ENCODE measurements at places on chromosomes 6 and 20.

- DNase-seq, result no peak
These were observed 7.0 kb downstream of the KCNB1 start for GRCh38 chr20:49475292-49476015.

GRCh38 chr6:115999235-115999634 is 61.5 kb downstream of the FRK start:
- no peak for DNase-seq

DNA sequence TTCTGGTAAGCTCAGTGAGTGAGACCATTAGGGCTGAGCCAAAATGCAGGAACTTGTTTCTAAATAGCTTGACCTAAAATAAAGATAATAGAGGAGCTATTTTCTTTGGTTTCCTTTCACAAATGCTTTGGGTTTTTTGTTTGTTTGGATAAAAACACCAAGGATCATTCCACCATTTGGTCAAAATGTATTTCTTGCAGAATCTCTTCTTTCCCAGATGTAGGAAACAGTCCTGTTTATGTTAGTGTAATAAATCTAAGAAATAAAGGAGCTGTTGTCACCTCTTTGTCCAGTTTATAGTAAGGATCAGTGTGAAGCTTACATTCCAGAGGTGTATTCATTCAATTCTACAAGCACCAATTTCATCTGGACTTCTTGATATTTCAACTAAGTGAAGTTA is 297.8 kb downstream of the GJA1 start:
- DNase-seq, result no peak

DNA sequence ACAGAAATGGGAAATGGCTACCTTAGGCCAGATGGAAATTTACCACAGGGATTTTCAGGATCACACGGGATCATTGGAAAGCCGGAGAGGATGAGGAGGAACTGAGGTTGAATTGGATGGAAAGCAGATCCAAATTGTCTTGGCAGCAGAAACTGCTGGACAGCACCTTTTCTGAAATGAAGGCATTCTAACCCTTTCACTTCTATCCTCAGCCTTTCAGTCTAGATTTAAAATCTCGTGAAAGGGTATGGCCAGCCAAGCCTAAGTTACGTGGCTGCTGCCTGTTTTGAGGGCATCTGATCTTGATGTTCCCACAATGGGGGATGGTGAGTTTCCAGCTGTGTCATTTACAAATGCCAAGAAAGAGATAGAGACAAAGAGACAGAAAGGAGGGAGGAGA is 358.2 kb downstream of the KIF16B start:
- no peak for DNase-seq

DNA sequence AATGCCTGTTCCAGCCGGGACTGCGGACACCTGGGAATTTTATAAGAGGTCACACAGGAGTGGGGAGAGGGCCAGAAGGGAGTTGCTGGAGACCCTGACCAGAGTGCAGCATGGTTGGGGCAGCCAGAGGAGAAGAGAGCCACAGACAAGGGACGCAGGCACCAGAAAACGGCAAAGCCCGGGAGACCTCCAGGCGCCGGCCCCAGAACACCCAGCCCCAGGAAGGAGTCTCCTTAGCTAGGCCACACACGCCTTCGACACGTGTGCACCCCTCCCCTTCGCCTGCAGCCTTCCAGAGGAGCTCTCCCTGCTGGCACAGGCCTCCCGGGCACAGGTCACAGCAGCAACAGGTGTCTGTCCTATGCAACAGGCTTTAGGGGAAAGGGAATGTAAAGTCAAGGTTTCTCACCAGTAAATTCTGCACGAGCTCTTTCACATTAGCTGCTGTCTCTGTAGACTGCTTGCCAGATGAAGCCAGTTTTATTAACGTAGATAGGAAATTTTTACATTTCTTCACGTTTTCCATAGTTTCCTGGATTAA is 57.0 kb downstream of the TAF4 start:
- DNase-seq, result no peak

- no peak for DNase-seq
These were observed 45.6 kb upstream of the ARFGEF2 start for GRCh38 chr20:48875914-48876240.

DNA sequence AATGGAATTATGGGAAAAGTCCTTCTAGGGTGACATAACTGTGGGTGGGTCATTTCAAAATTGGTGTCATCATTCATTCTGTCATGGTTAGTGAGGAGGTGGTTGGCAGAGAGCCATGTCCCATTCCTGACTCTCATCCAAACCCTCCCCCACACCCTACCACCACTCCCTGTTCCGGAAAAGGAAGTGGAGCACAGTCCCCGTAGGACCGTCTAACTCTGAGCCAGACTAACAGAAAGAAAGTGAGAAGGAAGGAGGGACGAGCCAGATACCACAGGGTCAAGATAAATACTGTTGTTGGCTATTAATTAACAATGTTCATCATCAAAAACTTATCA is 4.8 kb downstream of the TRIM10 start:
- peak; percentile 72 for DNase-seq

- DNase-seq, result no peak
These were observed 173.3 kb upstream of the RSPO3 start for GRCh38 chr6:126945150-126945685.

- DNase-seq, result no peak
These were observed 101.5 kb downstream of the PHACTR3 start for GRCh38 chr20:59705651-59706399.

DNA sequence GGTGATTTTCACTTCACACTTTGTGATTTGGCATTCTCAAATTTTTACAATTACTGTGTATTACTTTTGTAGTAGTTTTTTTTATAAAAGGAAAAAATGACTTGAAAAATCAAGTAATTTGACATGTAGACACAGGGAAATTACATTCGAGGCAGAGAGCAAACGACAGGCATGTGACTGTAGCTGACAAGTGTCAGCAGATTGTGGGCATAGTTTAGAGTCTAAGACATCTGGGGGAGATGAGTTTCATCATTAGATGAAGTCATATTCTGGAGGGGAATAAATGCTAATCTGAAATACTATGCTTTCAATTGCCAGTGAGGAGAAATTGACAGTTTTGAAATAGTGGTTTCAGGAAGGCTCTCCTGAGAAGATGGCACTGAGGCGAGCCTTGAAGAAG is 126.0 kb downstream of the MTHFD1L start:
- no peak for DNase-seq

- no peak for DNase-seq
These were observed 42.9 kb upstream of the MAP7 start for GRCh38 chr6:136592930-136593673.

- no peak for DNase-seq
These were observed 8.4 kb downstream of the HLA-E start for GRCh38 chr6:30497714-30498113.

- DNase-seq, result no peak
These were observed 14.4 kb upstream of the RNF24 start for GRCh38 chr20:4029505-4030467.

GRCh38 chr6:116409756-116410155 is 39.0 kb downstream of the DSE start:
- DNase-seq, result peak; percentile 68

GRCh38 chr6:157036245-157036711 is 259.1 kb downstream of the ARID1B start:
- peak; percentile 64 for DNase-seq

GRCh38 chr20:38202153-38202981 is 37.3 kb upstream of the TGM2 start:
- no peak for DNase-seq

DNA sequence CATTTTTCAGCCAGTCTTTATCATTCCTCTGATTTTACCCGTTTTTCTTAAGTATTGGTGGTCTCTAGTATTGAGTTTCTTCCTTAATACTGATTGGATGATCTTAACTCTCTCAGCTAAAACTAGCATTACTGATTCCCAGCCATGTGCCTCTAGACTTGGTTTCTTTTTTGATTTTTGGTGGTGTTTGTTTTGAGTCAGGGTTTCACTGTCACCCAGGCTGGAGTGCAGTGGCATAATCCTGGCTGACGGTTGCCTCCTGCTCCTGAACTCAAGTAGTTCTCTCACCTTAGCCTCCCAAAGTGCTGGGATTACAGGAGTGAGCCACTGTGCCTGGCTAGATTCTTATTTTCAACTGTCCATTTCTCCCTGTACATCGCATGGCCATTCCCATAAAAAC is 24.9 kb downstream of the DPPA5 start:
- DNase-seq, result no peak

GRCh38 chr6:135871296-135871695 is 19.8 kb downstream of the PDE7B start:
- DNase-seq, result no peak

DNA sequence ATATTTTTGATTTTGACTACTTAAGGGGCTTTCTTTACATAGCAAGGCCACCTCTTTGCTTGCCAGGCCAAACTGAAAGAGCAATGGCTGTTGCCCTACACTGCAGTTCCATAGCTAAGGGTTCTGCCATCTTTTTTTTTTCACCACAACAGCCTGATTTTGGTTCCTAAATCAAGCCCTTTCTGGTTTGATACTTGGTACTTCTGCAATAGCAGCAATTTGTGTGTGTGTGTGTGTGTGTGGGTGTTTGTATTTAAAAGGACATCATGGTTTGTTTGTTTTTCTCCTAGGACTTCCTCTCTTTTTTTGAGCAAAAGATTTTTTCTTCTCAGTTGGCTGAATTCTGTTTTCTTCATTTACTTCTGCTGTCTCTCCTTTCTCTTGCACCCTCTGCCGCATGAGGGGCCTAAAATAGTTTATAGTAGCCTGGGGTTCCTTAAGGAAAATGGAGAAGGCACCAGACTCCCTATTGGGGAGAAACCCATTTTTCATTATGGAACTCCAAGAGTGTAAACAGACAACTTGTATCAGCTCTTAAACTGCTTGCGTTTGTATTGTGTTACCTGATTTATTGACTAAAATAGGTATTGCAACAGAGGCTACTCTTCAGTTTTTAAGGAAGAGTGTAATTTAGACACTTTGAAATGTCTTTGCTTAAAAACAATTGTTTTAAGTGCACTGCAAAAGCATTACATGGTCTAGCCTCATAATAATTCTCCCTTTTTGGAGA is 12.2 kb upstream of the GCLC start:
- no peak for DNase-seq

- peak; percentile 15 for DNase-seq
These were observed 15.5 kb upstream of the CLDN20 start for GRCh38 chr6:155248008-155249001.

DNA sequence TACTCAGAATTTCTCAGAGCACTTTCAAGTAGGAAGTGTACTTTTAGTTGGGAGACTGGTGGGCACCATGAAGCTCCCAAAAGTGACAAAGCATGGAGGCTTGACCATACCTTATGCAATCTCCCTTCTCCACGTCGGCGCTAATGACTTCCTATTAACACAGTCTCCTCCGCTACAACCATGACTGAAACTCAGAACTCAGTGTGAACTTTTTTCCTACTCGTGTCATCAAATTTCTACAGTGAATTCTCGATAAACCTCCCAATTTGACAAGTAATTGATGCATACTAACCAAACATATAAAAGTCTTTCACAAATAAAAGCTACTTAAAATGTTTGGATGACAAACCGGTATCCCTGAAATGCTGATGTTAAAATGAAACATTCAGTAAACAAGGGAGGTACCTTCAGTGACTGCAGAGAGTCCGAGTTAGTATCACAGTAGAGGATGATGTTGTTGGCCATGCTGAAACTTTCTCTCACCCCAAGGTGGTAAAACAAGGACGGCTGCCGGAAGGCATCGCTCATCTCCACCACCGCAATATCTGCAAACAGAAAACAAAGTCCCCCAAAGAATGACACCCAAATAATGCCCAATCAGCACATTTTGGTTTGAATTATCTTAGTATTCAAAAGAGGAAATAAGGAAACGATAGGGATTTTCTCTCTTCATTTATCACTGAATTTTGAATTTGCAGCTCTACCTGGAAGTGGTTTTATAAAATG is 72.1 kb downstream of the MAP3K5 start:
- DNase-seq, result no peak
